ENCODE measurements at places on chromosomes 16 and 17. TPM values are rescaled to one million over a fixed set of nuclear protein-coding genes. Genes with fewer than 3 reads are reported as not detected.

Gene VMO1
- 0.39 TPM for total RNA-seq

Gene KCNJ18
- total RNA-seq = not detected

DNA sequence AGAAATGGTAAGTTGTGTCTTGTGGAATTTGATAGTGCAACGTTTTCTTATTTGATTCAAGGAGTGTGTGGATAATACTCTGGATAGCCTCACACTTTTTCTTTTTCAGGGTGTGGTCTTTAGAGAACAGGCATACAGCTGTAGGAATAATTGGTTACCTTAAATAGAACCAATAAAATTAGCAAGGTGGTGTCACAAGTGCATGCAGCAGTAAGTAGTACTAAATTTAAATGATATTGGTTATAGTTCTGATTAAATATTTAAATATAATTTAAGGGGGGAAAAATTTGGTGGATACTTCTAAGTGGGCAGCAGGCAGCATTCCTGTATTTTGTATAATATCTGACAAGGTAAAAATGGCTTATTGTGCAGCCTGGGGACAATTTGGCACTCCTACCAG is 3.7 kb downstream of the HAPSTR1 start:
- DNase-seq = no peak

Gene CDRT15
- not detected for total RNA-seq

GRCh38 chr16:3095869-3096268 is 3.2 kb downstream of the ZSCAN10 start:
- DNase-seq = peak; percentile 25

DNA sequence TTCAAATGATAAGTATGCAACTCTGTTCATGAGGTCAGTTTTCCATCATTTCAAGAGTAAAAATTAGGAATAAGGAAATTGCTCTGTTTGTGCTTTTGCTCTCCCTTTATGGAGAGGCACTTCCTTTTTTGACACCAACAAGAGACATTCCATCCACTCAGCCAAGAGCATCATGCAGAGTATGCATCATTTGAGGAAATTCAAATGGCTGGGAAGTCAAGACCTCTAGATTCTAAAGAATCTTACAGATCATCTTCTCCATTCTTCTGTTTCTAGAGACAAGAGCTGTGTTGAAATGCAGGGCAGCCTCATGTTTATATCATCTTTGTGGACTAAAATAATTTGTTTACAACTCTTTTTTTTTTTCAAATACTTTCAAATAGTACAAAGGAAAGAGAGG is 669.4 kb downstream of the CDH11 start:
- DNase-seq = no peak

Gene SLC22A31
- not detected for total RNA-seq

Gene RGS11
- total RNA-seq = 0.38 TPM

Gene ALOX12B
- not detected for total RNA-seq

DNA sequence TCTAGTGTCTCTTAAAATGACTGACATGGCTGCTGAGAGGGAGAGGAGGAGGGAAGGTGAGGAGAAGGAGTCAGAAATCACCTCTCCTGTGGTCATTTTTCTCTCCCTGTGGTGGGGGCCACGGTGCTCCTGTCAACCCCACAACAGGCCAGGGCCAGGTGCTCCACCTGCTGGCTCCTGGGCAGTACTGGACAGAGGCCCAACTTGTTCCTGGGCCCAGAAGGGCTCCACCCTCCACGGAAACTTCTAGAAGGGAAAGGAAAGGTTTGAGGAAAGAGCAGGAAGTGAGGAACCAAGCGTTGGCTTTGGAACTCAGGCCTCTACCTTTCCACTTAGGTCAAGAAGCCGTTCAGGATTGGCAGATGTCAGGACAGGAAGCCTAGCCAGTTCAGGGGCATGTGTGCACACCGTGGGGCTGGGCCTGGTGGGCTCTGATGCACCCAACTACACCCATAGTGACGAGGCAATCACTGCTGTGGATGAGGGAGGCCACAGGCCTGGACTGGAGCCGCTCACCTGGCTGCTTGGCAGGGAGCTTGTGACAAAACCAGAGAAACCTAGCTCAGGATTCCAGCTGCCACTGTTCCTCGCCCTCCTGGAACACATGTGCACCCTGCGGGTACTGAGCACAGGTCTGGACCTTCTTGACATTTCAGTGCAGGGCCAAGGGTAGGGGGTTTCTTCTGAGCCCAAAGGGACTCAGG is 36.1 kb downstream of the WNT3 start:
- DNase-seq = peak; percentile 62

Gene TMIGD1
- not detected for total RNA-seq

- no peak for DNase-seq
Measured at GRCh38 chr17:55776271-55776670, 25.4 kb downstream of the PCTP start.

Gene RSAD1
- total RNA-seq = 16.3 TPM

All from dermis microvascular lymphatic vessel endothelial cell (primary cell).